ENCODE measurements at places on chromosomes 11 and 22. TPM values are rescaled to one million over a fixed set of nuclear protein-coding genes. Genes with fewer than 3 reads are reported as not detected.
A peak's percentile ranks its signal among the peaks of the same experiment; 100 is the strongest.

DNA sequence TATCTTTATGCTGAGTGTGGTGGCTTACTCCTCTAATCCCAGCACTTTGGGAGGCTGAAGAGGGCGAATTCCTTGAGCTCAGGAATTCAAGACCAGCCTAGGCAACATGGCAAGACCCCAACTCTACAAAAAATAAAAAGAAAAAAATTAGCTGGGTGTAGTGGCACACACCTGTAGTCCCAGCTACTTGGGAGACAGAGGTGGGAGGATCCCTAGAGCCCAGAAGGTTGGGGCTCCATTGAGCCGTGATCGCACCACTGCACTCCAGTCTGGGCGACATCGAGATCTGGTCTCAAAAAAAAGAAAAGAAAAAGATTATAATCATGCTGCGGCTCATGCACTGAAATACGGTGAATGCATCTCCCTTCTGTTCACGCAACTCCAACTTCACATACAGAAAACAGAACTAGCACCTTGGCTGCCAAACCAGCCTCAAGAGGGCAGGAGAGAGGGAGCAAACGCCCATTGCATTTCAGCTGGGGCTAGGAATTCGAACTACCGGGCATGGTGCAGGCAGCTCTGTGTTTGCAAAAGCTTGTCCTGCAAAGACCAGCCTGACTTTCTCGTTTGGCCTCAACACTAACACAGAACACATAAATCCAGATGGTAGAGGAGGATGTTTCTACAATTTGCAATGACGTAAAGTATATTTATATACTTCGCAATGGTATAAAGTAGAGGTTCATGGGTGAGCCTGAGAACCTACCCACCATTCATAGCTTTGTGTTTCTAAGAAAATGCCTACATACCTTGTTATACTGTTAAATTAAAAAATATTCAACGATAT, 6.3 kb upstream of the SYNGR1 start:
- H3K27me3 ChIP-seq, result no peaks in the 10 kb centered on the region
- no peaks in the 10 kb centered on the region for H3K36me3 ChIP-seq
- peak; percentile 73 for DNase-seq
- no peaks in the 10 kb centered on the region for H3K4me1 ChIP-seq

DNA sequence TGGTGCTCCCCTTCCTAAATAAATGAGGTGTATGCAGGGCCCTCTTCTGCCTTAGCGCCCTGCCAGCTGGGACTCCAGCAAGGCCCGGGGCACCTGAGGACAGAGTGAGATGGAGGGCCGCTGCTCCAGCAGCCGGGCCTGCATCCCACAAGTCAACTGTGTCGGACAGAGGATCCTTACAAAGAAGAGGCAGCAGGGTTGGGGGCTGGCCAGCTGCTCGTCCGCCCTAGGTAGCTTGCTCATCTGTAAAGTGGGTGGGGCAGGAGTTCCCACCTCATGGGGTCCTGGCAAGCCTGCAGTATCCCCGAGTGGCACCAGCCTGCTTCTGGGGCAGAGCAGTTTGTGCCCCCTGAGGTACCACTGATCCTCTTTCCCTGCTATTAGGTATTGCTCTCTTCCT, 7.6 kb downstream of the TMEM121B start:
- no peaks in the 10 kb centered on the region for H3K27me3 ChIP-seq
- H3K36me3 ChIP-seq, result no peaks in the 10 kb centered on the region
- H3K4me3 ChIP-seq, result no peak overlapping the region
- no peak for DNase-seq

DNA sequence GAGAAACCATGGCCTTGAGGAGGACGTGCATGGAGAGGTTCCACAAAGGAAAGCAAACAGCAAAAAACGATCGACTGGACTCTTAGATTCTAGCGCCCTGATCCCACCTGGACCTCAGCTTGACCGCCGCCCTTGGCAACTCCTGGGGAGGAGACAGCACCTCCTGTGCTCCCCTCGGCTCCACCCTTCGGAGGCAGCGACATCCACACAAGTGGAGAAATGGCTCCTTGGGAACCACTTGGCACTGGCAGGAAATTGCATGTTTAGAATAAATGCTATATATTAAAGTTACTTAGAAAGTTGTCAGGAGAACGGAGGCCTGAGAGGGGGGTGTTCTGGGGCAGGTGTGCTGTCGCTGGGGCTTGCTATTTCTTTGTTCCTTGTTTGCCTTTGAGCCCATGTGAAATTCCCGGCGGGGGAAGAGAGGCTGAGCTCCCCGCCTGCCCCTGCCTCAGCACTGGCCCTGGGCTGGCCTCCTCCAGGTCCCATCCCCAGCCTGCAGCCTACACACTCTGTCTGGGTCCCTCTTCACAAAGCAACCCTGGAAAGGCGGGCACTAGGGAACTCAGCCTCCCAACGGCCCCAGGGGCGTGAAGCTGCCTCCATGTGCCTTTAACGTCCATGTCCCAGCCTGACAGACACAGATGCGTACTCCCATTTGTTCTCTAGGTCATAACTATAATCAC, 395.3 kb downstream of the BRD1 start:
- DNase-seq, result no peak
- no peak overlapping the region for H3K27ac ChIP-seq
- no peak overlapping the region for H3K4me3 ChIP-seq
- no peaks in the 10 kb centered on the region for H3K4me1 ChIP-seq
- H3K36me3 ChIP-seq, result no peaks in the 10 kb centered on the region

- DNase-seq, result no peak
- no peaks in the 10 kb centered on the region for H3K36me3 ChIP-seq
- peak overlapping the region; percentile 58 for H3K27ac ChIP-seq
- H3K27me3 ChIP-seq, result no peaks in the 10 kb centered on the region
- H3K4me3 ChIP-seq, result peak overlapping the region; percentile 11
These were observed 15.2 kb downstream of the PRR33 start for GRCh38 chr11:1876361-1877063.

- no peak overlapping the region for H3K27ac ChIP-seq
- no peak for DNase-seq
- no peaks in the 10 kb centered on the region for H3K36me3 ChIP-seq
- H3K27me3 ChIP-seq, result peaks cover 8% of the 10 kb centered on the region
- no peaks in the 10 kb centered on the region for H3K4me1 ChIP-seq
- no peak overlapping the region for H3K4me3 ChIP-seq
These were observed 171.1 kb downstream of the TENM4 start for GRCh38 chr11:79269611-79270307.

Gene GVQW3
- 5.4 TPM for total RNA-seq

Gene ADORA2A
- 1.8 TPM for total RNA-seq

Gene CYP2D6
- 0.16 TPM for total RNA-seq

Gene PPP2R1B
- total RNA-seq, result 32.0 TPM
